Esophagus squamous epithelium (tissue), 5 donors: ENCODE measurements at places on chromosomes 11 and 22. TPM values are rescaled to one million over a fixed set of nuclear protein-coding genes. Genes with fewer than 3 reads are reported as not detected.
A peak's percentile ranks its signal among the peaks of the same experiment; 100 is the strongest.

DNA sequence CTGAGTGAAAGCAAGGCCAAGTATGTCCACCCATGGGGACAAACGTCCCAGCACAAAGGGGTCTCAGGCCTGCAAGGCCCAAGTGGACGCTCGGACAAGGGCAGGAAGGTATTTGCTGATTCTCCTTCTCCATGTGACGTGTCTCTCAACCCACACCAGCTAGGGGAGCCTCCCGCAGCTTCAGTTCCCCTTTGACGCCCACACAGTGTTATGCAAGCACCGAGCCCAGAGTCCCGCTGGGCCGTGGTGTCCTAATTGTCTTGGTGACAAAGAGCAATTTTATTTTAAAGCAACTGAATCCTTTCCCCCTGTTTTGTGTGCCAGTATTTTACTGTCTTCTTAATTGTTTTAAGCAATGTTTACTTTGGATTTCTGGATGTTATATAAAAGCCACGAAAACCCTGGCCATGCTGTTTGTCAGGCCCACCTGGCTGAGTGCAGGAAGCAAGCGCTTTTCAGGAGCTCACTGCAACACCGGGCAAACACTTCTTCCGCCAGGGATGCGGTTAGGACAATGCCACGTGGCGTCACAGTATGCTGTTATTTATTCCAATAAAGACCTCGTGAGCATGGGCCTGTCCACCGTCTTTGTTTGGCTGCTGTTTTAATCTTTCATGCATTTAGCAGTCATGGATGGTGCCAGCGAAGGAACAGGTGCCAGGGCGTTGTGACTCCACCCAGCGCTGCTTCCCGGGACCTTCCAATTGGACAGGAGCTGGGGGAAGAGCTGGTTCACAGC is 8.2 kb upstream of the PARVG start:
- no peaks in the 10 kb centered on the region for H3K36me3 ChIP-seq
- H3K4me3 ChIP-seq = no peak overlapping the region
- peak overlapping the region; percentile 61 for H3K27ac ChIP-seq
- no peak for DNase-seq
- H3K4me1 ChIP-seq = no peaks in the 10 kb centered on the region
- peaks cover 10% of the 10 kb centered on the region for H3K27me3 ChIP-seq

Gene ME3
- total RNA-seq = 4.5 TPM

Gene WBP2NL
- total RNA-seq = 0.08 TPM

DNA sequence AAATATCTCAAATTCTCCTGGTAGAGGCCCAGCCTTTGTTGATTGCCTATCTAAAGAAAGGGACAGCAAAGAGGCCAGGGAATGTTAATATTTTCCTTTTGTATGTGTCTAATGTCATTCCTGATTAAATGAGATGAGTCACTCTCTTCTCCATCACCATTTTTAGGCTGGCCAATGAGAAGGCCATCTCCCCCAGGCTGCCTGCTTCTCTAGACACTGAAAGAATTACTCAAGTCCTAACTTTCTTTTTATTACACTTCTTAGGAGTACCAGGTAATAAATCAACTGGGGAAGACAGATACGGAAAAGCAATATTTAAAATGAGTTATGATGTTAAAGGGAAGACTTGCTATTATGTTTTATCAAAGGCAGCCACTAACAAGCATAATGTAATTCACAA is 259.2 kb upstream of the SORL1-AS1 start:
- no peak for DNase-seq
- no peaks in the 10 kb centered on the region for H3K36me3 ChIP-seq
- no peak overlapping the region for H3K27ac ChIP-seq
- no peaks in the 10 kb centered on the region for H3K27me3 ChIP-seq
- no peak overlapping the region for H3K4me3 ChIP-seq
- H3K4me1 ChIP-seq = no peaks in the 10 kb centered on the region

GRCh38 chr11:91625495-91625894 is 599.1 kb upstream of the FAT3 start:
- no peaks in the 10 kb centered on the region for H3K27me3 ChIP-seq
- no peaks in the 10 kb centered on the region for H3K4me1 ChIP-seq
- no peak overlapping the region for H3K4me3 ChIP-seq
- no peaks in the 10 kb centered on the region for H3K36me3 ChIP-seq
